ENCODE measurements at places on chromosomes 7 and 10.

DNA sequence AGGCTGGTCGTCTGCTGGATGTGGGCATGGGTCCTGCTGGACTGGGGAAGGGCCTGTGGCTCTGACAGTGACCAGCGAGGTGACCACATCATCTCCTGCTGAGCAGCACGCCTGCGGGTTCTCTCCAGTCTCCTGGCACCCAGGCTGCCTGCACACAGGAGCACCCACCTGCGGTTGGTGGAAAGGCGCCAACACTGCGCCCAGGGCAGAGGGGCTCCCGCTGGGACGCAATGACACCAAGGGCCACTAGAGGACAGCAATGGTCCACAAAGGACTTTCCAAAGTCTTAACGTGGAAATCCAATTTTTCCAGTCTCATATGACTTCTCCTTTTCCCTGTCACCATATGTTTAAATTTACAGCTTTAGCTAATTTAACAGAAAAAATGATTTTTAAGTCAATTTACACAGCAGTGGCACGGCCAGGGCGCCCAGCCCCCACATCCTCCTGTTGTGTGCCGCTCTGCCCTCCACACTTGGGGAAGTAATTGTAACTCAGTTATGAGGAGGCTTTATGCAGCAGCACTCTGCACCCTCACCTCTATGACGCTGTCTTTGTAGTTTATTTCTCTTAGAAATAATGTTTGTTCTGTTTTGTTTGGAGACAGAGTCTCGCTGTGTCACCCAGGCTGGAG is 38.1 kb downstream of the CFAP46 start:
- no peak for DNase-seq

GRCh38 chr7:90188281-90188680 is 23.3 kb upstream of the STEAP2 start:
- DNase-seq, result no peak

- DNase-seq, result no peak
Observed at GRCh38 chr7:75033064-75033463, 40.5 kb downstream of the RCC1L start.

DNA sequence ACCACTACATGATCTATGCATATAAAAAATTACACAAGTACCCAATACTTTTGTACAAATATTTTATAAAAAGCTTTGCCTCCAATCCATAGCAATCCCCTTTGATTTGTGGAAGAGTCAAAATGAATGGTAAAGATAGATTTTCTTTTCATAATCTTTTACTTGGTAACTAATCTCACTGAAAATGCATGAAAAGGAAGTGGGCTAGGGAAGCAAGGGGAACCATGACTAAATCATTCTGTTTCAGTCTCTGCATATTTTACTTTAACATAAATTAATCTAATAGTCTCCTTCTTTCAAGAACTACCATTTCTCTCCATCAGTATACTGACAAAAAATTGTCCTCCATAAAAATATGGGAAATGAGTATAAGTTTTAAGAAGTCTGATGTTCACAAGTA is 96.9 kb downstream of the TES start:
- no peak for DNase-seq

DNA sequence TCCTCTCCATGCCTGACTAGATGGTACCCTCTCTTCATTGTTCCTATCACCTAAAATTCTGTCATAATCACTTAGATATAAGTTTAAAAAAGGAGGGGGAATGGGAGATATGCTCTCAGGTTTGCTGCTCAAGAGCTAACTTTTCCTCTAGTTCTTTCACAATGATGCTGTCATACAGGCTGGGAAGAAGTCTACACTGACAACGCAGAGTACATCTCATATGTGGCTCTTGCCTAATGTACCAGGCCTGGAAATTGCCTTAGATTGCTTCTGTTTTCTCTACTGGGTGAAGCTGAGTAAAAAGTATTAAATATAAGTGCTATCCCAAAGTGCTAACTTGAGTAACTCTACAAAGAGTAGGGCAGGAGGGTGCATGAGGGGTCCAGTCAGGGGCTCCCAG is 43.8 kb upstream of the BET1 start:
- DNase-seq, result no peak

- no peak for DNase-seq
Observed at GRCh38 chr7:151686016-151686766, 166.5 kb upstream of the RHEB start.

DNA sequence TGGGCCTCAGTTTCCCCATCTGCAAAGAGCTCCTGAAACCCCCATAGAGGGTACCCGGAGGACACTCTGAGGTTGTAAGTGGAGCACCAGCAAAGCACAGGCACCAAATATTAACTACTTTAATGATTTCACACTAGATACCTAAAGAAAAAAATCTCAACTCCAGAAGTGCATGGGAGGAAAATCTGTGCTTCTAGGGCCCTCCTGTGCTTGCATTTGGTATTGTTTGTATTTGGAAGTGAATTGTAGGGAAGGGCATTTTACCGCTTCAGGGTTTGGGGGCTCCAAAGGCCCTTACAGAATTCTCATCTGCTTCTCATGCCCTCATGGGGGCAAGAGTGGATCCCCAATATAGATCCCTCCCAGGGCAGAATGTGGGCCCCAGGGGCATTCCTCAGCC is 22.4 kb upstream of the DRGX start:
- DNase-seq, result no peak

DNA sequence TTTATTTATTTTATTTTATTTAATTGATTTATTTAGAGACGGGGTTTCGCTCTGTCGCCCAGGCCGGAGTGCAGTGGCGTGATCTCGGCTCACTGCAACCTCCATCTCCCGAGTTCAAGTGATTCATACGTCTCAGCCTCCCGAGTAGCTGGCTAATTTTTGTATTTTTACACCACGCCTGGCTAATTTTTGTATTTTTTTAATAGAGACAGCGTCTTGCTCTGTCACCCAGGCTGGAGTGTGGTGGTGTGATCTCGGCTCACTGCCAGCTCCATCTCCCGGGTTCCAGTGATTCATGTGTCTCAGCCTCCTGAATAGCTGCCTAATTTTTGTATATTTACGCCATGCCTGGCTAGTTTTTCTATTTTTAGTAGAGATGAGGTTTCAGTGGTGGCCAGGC is 34.2 kb downstream of the AP5Z1 start:
- no peak for DNase-seq

DNA sequence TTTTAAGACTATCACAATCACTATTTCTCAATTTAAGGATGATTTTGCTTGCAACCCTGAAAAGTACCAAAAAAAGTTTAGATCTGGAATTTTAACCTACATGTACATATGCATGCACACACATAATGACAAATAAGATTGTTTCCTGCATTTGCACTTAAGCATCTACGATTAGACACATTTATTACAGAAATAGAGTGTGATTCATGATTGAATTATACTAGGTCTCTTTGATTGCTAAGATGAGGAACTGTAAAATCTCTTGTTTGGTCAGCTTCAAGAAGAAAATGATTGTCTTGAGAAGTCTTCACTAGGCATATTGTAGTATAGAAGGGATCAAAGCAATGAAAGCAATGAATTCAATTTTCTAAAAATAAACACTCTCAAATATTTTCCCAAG is 185.9 kb upstream of the AGR3 start:
- DNase-seq, result no peak

DNA sequence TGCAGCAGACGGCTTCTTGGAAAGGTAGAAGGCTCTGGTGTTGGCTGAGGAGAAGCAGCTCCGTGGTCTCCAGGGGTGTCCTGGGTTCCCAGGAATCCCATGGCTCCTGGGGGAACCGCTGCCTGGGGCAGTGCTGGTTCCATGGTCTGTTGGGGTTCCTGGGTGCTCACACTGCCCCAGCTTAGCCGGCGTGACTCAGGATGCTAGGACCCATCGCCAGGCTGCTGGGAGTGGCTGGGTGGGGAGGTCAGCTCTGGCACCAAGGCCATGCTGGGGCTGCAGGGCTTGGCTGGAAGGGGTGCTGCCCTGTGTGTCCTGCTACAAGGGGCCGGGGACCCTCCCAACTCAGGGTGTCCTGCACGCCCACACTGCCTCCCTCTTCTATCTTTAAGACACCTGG is 9.4 kb downstream of the MGMT start:
- no peak for DNase-seq

GRCh38 chr7:104005197-104005596 is 15.7 kb upstream of the RELN start:
- no peak for DNase-seq

GRCh38 chr7:131655866-131656265 is 99.4 kb upstream of the PODXL start:
- no peak for DNase-seq

DNA sequence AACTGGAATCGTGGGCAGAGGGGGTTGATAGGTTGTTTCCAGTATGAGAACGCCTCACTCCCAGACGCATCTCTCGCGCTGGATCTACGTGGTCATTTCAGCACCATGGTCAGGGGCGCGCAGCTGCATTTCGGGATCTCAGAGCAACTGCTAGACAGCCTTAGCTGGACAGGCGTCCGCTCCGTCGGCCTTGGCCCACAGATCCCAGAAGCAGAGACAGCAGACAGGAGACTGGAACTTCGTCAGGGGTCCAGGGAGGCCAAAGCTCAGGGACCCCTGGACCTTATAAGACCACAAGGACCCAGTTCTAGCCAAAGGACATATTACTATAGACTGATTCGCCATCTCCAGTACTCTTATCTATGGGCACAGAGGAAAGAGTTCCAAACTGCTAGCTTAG is 5.3 kb downstream of the NEUROG3 start:
- DNase-seq, result no peak

DNA sequence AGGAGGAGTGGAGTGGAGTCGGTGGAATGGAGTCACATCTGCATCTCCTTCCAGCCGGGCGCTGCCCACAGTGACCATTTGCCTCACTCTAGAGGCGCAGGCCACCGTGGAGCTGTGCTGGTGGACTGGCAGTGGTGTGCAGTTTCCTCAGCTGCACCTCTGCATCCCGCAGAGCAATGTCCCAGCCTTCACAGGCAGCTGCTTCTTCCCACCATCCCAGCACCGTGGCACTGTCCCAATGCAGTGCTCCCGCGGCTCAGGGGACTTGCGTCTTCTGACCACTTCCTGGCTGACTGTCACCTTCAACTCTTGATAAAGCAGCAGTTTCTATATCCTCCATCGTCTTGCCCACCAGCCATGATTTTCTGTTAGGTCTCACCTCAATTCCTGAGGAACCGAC is 90.3 kb upstream of the SFMBT2 start:
- no peak for DNase-seq

- DNase-seq, result no peak
Observed at GRCh38 chr10:75770626-75771081, 339.2 kb downstream of the LRMDA start.

- no peak for DNase-seq
Observed at GRCh38 chr10:99520847-99521764, 11.6 kb upstream of the NKX2-3 start.

- no peak for DNase-seq
Observed at GRCh38 chr10:17225808-17226207, 2.2 kb upstream of the VIM start.

GRCh38 chr7:41046221-41046761 is 656.6 kb downstream of the INHBA start:
- no peak for DNase-seq

GRCh38 chr10:126638542-126638941 is 32.0 kb downstream of the C10orf90 start:
- no peak for DNase-seq

DNA sequence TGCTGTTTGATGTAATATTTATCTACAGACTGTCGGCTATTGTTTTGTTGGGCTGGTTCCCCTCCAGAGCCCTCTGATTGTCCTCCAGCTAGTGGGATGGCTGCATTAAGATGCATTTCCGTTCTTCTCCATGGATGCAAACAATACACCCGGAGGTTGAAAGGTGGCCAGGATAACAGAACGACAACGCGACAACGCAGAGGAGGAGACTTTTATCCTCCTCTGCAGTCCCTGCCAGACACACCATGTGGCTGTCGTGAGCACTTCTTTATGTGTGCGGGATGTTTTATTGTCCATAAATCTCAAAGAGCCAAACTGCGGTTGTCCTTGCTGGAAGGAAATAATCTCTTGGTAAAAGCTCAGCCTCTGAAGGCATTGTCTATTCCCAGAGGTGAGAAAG is 39.1 kb upstream of the TCERG1L start:
- no peak for DNase-seq

GRCh38 chr10:110903280-110904278 is 15.4 kb downstream of the BBIP1 start:
- no peak for DNase-seq

DNA sequence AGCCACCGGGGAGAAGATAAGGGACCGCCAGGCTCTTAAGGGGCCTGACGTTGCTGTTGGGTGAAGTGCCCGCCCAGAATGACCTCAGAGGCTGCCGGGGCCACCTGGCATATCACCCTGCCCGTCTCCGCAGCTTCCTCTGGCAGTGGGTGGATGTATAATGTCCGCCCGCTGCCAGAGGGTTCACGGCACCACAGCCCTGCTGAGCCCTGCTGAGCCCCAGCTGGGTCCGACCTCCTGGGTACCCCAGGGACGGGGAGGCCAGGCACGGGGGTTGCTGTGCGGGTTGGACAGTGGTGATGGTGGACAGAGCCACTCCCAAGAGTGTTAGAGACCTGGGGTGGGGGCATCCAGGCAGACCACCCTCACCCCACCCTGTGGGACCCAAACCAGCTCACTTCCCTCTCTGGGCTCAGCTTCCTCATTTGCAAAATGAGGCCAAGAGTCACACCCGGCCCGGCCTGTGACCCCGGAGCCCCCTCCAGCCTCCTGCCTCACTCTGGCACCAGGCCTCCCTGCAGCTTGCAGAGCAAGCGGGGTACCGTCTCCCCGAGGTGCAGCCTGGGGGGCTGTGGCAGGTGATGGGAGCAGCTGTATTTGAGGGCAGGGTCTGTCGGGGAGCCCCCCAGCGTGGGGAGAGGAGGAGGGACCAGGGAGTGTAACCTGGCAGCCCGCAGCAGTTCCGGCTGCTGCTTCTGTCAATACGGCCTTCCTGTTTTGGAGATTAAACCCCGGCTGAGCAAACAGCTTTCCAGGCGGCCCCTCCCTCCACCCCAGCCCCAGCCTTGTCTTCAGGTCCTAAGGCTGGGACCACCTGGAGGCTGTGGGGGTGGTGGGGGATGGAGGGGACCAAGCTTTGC is 8.4 kb upstream of the LFNG start:
- DNase-seq, result peak; percentile 24

DNA sequence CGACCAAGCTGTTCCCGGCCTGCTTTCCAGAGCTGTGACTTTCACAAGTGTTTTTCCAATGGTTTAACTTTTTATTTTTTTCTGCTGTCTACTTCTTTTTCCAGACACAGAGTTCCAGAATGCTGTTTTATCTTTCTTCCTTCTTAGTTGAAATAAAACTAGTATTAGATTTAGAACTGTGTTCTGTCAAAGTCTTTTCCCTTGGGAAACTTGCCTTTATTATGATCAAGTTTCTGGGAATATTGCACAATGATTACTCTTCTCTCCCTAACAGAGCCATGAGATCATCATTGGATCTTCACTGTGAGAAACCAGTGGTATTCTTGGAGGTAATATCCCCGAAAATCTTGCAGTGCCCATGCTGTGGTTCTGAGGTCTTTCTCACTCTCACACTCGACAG is 104.9 kb upstream of the KCND2 start:
- DNase-seq, result no peak

GRCh38 chr10:61406736-61407135 is 46.4 kb downstream of the TMEM26 start:
- no peak for DNase-seq
